ENCODE measurements at places on chromosomes 4 and X.
A peak's percentile ranks its signal among the peaks of the same experiment; 100 is the strongest.

- DNase-seq = no peak
Observed at GRCh38 chr4:17894421-17894820, 83.6 kb downstream of the NCAPG start.

GRCh38 chr4:24872720-24873119, 40.1 kb downstream of the CCDC149 start:
- no peak for DNase-seq

GRCh38 chrX:151773434-151773833, 38.9 kb downstream of the CNGA2 start:
- DNase-seq = no peak

GRCh38 chr4:147418226-147418625, 62.7 kb upstream of the EDNRA start:
- DNase-seq = no peak

DNA sequence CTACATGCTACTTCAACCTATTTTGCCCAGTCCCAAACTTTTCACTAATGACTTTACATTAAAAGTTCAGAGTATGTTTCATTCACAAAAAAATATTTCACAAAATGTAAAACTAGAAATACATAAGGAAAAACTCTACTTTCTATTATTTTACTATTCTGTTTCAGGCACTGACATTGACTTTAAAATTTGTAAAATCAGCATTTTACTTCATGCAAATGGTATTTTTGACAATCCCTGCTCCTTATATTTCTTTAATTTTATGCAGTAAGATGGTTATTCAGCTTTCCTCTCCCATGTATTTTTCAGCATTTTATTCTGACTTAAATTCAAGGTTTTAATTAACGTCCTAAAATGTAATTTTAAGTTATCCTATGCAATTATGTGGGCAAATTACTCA, 178.5 kb downstream of the COL25A1 start:
- DNase-seq = no peak

- no peak for DNase-seq
Observed at GRCh38 chr4:120291541-120291940, 224.9 kb upstream of the MAD2L1 start.

DNA sequence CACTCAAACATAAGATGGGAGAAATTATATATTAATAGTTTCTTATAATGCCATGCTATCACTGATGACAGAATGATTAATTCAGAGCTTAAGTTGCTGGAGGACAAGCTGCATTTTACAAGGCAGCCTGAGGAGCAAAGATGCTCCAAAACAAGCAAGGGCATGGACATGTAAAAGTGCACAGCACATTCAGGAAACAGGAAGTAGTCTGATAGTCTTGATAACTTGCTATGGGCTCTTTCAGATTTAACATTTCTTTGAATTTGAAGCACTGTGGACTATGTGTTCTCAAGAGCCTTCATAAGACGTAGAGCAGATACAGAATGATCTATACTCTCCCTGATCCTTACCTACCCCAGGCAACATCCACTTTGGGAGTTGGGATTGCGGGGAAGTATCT, 50.0 kb downstream of the AMMECR1 start:
- no peak for DNase-seq

- DNase-seq = no peak
Observed at GRCh38 chr4:122632396-122633143, 11.7 kb upstream of the IL21 start.

GRCh38 chr4:40038977-40039376, 17.7 kb upstream of the N4BP2 start:
- DNase-seq = no peak

- no peak for DNase-seq
Observed at GRCh38 chr4:54961357-54961975, 163.9 kb downstream of the KDR start.

GRCh38 chr4:7344636-7345155, 90.0 kb downstream of the PSAPL1 start:
- DNase-seq = no peak

DNA sequence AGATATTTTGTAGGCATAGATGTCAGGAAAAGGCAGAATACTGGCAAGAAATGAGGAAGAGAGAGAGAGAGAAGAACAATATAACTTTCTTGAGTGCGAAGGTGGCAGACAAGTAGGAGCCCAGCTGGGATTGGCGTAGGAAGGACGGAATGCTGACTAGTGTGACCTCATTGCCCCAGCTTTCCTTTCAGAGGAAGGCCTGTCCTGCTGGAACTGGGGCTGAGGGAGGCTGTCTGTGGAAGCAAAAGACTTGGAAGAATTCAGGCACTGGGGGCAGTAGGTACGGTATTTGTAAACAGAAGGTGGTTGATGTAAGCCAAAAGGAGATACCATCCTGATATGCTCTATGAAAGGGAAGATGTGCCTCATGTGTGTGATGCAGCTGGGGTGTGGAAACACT, 818.4 kb downstream of the ADGRL3 start:
- peak; percentile 16 for DNase-seq

DNA sequence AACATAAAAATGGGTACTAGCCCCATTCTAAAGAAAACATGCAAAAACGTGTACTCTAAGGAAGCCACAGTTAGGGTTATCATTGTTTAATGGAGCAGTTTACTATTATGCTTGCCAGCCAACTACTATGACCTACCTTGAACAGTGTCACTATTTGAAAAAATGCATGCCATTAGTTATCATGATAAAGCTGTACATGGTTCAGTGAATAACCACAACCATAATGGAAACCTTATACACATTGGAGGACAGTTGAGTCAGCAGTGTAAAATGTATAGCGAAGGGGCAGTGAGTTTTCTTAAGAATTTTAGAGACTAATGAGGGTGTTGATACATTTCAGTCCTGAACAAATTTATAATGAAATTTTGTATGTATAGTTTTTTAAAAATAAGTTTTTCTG, 381.9 kb downstream of the GRXCR1 start:
- no peak for DNase-seq

DNA sequence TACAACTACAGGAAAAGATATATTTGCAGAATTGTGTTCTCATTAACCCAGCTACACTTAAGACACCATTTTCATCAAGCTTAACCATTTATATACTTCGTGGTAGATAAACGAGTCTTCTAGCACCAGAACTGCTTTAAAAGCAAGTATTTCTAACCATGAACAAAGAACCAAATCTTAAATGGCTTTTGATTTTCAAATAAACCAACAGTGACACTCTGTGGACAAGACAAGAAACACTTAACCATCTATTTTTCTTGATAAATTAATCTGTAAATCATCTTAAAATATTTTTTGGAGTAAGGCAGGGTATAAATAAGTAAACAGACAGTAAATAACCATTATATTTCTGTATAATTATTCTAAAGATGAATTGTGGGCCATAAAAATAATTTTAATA, 10.2 kb downstream of the BEND2 start:
- DNase-seq = no peak

- no peak for DNase-seq
Observed at GRCh38 chr4:8705161-8706145, 112.9 kb downstream of the CPZ start.

- no peak for DNase-seq
Observed at GRCh38 chrX:1555370-1555769, 18.4 kb upstream of the P2RY8 start.

DNA sequence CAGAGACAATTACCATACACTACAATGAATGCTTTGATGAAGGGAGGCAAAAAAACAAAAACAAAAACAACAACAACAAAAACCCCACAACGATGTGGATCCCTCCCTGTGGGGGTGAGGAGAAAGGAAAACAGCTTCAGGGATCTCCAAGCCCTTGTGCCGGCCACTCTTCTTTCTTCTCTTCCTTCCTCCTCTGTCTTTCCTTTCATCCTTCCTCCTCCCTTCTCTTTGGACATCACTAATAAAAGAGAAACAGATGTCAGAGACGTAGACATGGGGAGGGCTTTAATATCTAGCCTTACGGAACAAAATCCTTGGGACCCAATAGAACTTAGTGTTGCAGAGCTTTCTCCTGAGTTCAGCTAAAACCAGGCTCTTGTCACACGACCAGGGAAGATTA, 18.8 kb upstream of the STX18 start:
- DNase-seq = no peak

- no peak for DNase-seq
Observed at GRCh38 chrX:118727686-118728339, 407 bp downstream of the IL13RA1 start.

DNA sequence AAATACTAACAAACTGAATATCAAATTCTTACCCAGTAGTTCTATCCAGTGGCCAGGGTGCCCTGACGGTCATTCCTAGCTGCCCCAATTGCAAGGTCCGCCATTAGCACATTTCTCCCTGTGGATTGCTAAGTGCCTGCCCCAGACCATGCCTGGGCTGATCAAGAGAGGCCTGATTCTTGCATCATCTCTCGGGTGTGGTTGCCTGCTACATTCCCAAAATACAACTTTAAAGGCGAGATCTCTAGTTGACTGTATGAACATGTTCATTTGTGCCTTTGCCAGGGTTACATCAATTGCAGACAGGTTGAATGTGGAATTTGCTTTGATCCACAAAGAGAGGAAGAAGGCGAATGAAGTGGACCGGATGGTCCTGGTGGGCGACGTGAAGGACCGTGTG, 28.0 kb downstream of the PRPS2 start:
- DNase-seq = no peak

DNA sequence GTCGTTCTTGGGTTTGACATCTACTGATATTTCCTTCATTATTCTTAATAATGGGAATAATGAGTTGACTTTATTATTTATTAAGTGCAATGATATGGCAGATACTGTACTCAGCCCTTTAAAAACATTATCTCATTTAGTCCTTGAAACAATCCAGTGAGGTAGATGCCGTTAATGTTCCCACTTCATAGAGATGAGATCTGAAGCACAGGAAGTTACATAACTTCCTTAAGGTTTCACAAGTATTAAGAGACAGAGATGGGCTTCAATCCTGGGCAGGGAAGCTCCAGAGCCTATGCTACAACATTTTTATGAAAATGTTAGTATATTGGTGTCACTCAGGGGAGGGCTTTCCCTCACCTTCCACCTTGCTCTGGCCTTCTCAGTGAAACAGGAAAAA, 9.7 kb upstream of the KLHL13 start:
- DNase-seq = no peak

DNA sequence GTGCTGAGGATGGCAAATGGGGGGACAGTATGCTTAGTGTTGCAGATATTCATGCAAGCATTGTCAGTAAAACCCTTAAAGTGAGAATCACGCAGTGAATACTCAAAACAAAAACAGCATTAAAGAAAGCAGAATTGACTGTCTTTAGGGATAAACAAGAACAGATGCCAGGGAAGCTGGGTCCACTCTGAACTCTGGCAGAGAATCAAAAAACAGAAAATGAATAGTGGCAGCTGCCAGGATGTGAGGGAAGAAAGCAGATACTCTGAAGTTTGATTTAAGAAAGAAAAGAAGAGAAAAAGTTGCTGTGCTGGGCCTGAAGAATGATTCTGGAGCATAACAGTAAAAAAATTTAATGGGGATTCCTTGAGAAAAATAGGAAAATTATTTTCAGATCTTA, 131.5 kb downstream of the GABRA2 start:
- DNase-seq = no peak

DNA sequence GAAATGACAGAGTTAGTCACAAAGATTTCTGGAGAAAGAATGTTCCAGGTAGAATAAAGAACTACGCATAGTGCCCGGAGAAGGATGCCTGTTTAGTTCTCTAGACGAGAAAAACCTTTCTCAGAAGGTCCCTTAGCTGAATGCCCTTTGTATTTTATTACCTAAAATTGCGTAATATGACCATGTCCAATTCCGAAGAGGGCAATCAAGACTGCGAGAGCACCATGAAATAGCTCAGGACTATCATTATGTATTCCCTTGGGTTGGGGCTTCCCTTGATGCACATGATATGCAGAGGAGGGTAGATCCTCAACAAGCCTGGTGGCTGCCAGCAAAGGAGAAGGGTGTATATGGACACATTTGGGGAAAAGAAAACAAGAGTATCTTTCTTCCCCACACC, 358.1 kb upstream of the FTHL17 start:
- no peak for DNase-seq

DNA sequence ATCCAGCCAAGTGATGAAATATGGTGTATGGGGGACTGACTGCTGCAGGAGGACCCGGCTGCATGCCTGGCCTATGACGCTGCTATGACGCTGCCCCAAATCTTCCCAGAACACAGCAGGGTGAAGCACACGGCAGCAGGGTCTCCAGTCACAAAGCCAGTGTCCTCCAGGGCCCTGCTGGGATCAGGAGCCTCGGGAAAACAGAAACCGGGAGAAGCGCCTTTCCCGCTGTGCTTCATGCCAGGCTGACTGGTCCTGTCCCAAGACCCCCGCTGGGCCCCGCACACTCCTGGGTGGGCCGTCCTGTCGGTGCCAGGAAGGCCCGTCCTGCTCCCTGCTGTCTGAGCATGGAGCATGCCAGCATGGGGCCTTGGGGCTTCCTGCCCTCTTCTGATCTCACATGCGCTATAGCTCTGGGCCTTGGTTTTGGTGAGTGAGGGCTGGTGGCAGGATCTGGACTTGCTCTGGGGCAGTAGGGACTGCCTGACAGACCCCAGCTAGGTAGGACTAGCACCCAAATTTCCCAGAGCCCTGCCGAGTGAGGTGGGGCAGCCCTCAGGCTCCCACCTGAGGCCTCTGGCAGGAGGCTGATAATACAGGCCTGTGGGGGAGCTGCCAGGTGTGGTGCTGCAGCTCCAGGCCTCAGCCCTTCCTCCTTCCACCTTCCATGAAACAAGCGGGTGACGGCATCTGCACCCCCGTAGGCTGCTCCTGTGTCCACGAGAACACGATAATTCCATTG, 64.0 kb downstream of the ACOX3 start:
- no peak for DNase-seq

DNA sequence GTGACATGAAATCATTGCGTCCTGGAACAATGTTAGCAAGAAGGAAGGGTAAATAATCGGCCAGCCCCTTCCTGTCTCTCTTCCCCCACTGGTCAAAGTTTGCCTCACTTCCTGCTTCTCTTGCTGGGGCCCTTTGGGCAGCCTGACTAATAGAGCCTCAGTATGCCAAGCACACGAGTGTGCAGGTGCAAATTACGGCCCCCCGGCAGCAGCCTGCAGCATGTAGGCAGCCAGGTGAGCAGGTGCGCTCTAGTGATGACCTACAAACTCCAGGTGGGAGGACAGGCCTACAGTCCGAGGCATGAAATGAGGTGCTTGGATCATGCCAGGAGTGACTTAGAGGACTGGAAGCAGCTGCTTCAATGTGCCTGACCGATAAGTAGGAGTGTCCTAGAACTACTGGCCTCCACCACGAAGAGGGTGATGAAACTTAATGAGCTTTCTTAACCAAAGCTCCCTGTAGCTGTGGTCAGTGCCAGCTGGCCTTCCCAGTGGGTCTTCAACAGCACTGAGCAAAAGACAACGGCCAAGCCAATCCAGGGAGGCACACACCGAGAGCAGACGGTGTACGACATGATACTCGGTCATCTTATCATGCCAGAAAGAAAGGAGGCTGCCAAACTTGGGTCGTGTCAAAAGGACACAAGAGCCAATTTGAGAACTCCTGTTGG, 26.1 kb upstream of the FAT1 start:
- DNase-seq = no peak
